ENCODE measurements at places on chromosomes 11 and 22. TPM values are rescaled to one million over a fixed set of nuclear protein-coding genes. Genes with fewer than 3 reads are reported as not detected.

- DNase-seq, result peak; percentile 52
Observed at GRCh38 chr11:63802637-63803414, 10.4 kb upstream of the SPINDOC start.

GRCh38 chr11:66720223-66720898 is 8.7 kb downstream of the SPTBN2 start:
- peak; percentile 86 for DNase-seq

DNA sequence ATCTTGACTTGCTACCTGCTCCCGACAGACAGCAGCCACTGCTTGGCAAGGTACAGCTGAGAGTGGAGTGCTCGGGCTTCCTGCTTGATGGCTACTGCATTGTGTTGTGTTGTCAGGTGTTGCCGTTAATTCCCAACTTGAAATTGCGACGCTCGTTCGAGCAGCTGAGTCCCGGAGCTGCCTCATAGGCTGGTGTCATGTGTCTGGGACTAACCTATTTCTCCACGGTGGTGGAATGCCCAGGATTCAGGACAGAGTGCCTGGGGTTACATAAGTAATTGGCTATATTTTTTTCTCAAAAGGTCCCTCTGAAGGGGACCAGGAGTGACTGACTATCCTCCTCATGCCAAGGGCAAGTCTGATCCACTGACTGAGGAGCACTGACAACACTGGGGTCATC is 18.5 kb downstream of the COMMD9 start:
- no peak for DNase-seq

DNA sequence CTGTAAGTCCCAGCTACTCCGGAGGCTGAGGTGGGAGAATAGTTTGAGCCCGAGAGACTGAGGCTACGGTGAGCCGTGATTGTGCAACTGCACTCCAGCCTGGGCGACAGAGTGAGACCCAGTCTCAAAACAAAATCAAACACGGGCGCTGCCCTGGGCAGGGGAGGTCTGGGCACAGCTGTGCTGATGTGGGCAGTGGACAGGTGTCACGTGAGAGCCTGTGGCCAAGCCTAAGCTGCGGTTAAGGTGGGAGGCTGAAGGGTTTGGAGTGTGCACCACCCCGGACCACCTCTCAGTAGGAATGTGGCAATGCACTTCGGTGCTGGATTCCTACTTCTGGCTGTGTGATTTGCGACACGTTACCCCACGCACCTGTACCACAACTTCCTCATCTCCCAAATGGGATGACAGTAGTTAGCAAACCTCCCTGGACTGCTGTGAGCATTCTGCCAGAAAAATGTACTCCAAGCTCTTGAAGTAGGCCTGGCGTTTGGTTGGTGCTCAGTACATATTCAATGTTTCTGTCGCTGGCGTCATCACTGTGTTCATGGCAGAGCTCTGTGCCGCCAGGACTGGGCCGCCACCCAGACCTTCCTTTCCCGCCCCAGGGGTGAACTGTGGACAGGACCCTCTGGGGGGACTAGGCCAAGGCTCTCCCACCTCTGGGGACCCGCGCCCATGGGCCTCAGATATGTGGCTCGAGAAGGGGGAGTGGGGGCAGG is 807 bp upstream of the ZNF74 start:
- DNase-seq, result peak; percentile 28

DNA sequence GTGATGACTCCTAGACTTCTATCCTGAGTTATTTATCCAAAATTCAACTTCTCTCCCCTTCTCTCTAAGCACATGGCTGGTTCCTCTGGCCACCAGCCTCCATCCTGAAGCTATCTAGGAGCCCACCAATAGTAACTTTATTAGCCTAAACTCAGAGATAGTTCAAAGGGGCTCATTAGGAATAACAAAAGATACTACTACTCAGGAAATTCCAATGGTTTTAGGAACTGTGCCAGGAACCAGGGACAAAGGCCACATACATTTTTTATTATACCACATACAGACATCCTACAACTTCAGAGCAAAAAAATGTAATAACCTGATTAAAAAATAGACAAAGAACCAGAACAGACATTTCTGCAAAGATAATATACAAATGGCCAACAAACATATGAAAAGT is 27.9 kb downstream of the SLC25A17 start:
- DNase-seq, result no peak

GRCh38 chr11:1541474-1542204 is 30.4 kb downstream of the DUSP8 start:
- no peak for DNase-seq

GRCh38 chr11:62853279-62853965 is 14.0 kb upstream of the WDR74 start:
- DNase-seq, result no peak

- DNase-seq, result no peak
Observed at GRCh38 chr11:102154806-102155205, 44.6 kb downstream of the YAP1 start.

DNA sequence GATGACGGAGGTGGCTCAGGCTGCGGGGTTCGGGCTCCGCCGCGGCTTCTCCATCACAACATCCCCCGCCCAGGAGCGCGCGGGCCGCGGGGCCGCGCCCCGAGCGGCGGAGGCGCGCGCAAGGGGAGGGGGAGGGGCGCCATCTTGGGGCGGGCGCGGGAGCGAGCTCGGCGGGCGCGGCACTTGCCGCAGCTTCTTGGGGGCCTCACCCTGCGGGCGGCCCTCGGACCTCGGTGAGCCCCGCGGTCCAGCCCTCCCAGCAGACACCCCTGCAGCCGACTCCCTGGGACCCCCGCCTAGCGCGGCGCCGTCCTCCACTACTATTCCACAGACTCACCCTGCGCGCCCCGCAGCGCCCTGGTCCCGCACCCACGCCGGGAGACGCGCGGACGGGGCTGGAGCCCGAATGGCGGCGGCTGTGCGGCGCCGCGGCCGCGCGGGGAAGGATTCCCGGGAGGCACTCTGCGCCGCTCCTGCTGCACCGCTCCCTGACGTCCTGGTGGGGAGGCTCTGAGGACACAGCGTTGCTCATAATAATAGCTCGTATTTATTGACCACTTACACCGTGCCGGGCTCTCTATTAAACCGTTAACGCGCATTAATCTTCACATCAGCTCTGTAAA is at the start of gene APBB1:
APBB1 (minus strand) TSS at position 86 of the 623 bp plus-strand sequence. CDS start 7,747 bp downstream, outside the sequence.
- no peak for DNase-seq

Gene VSIG10L2
- not detected for total RNA-seq

Gene DDI1
- not detected for total RNA-seq

Gene KRTAP5-5
- total RNA-seq, result not detected

Data from endodermal cell (in vitro differentiated cells).